Fibroblast of lung (primary cell): ENCODE measurements at places on chromosomes 11 and 22.
A peak's percentile ranks its signal among the peaks of the same experiment; 100 is the strongest.

DNA sequence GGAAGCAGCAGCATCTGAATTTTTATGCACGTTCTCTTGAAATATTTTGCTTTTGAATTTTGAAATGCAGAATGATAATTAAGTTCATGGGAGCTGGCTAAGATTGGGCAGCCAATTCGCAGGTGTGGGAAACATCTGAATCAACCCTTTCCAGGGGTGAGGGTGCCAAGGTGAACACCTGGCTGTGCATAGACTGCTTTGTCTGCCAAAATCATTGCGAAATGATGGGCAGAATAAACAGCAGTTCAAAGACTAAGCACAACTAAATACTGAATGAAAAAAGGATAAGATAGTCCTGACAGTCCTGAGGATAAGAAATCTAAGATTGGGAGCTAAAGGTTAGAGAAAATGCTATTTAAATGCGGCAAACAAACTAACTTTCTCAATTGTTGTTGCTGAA lies 813.3 kb upstream of the RAG2 start:
- DNase-seq = no peak

- peak; percentile 52 for DNase-seq
Measured at GRCh38 chr22:23781511-23782183, 5.1 kb upstream of the SMARCB1 start.

DNA sequence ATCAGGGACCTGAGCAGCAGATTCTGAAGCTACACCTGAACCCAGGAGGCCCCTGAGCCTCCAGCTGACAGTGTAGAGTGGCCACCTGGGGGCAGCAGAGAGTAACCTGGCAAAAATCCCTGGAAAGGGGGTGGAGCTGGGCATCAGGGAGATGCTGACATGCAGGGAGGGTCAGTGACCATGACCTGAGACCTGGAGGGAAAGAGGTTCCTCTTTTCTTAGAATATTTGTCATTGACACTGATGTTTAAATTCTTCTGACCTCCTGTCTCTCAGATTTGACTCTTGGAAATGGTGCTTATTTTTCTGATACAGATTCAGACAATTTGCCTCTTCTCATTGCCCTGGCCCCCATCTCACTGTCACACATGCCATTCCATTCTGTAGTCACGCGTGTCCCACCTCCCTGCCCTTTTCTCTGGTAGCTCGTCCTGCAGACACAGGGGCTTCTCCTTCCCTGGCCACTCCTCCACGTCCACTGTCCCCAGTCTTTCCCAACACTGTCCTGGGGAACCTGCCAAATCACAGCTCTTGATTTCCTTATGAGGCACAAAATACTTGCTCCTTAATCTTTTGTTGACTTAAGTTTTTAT lies 117.2 kb upstream of the IGLL5 start:
- DNase-seq = peak; percentile 4

DNA sequence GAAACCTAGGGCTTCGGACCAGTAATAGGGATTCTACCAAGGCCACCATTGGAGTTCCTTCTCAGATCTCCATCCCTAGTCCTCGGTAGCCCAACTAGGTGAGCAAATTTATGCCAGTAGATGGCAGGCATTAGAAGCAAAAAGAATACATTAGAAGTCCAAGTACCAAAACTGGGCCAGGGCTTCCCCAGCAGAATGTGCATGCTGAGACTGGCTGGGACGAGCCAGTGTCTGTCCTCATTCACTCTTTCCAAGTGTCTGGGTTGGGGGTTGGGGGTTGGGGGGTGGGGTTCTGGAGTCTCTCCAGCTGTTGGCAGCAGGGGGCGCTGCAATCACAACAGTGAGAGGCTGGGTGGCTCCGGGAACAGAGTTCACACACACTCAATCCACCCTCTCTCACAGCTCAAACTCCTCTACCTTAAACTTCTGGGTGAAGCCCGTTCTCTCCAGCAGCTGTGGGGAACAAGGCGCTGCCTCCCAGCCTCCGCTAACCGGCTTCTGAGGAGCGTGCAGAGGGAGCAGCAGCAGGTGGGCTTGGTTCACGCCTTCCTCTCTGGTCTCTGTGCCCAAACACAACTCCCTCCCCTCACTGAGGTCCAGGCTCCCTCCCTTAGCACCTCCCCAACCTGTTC lies 57.5 kb downstream of the BTG4 start:
- peak; percentile 68 for DNase-seq

DNA sequence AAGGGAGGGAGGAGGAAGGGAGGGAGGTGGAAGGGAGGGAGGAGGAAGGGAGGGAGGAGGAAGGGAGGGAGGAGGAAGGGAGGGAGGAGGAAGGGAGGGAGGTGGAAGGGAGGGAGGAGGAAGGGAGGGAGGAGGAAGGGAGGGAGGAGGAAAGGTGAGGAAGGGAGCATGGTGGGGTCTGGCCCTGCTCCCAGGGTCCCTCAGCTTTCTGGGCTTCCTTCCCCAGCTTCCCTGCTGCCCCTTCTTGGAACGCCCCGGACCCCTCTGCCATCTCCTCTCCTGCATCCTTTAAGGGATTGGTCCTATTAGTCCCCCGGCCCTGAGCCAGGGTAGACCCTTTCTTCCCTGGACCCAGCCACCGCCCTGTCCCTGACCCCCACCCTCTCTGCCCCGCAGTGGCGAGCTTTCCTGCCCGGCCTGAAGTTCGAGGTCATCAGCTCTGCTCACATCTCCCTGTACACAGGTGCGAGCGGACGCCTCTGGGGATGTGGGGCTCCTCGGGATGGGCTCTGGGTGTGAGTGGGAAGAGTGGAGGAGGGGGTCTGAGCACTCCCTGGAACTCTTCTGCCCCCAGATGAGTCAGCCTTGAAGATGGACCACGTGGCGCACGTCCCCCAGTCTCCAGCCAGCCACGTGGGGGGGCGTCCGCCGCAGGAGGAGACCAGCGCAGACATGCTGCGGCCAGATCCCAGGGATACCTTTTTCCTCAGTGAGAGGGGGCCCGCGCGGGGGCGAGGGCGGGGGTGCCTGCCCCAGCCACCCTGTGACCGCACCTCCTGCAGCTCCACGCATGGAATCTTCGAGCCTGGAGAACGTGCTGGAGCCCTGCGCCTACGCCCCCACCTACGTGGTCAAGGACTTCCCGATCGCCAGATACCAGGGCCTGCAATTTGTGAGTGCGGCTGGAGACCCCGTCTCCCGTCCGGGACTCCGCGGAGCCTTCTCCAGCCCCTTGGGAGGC lies 6.0 kb downstream of the B4GALNT4 start:
- DNase-seq = no peak

- DNase-seq = peak; percentile 43
Measured at GRCh38 chr11:99368583-99368982, 347.8 kb downstream of the CNTN5 start.

DNA sequence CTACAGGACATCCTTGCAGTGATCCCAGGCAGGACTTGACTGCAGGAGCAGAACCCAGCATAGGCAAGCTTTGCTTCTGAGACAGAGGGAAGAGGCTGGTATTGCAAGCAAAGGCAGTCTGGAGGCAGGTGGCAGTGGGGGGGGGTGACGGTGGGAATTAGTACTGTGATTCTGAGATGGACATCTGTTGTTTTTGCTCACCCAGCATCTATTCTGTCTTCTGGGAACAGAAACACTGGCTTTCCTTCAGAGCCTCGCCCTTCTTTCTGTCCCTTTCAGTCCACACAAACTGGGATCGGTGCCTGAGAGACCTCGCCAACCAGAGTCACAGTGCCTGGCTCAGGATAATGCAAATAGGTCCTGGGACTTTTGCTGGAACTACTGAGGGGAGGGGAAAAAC lies 31.2 kb upstream of the RASL10A start:
- DNase-seq = no peak

DNA sequence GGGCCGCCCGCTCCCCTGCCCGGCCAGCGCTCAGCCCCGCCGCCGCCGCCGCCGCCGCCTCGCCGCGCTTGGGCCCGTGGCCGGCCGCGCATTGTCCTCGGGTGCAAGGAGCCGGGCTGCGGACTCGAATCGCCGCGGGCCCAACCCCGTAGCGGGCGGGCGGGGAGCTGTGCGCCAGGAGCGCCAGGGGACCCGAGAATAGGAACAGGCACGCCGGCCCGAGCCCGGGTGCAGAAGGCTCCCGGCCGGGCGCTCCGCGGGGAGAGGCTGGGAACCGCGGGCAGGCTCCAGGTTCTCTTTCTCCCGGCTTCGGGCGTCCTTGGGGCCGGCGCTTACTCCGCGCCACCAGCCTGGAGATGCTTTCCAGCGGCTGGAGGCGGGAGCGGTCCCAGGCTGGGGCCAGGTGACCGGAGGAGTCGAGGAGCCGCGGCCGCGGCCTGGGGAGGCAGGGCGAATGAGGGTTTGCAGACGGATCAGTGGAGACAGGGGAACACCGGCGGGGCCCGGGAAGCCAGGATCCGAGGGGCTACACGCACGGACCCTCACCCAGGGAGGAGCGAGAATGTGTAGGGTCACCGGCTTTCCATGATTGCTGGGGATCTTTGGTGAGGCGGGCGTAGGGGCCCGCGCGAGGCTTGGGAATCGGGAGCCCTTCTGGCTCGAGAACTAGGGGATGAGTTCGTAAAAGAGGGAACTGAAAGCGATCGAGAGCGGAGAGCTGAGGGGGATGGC lies 726 bp downstream of the PKNOX2 start:
- DNase-seq = peak; percentile 54

GRCh38 chr11:93123351-93123898 lies 74.4 kb downstream of the SLC36A4 start:
- peak; percentile 68 for DNase-seq

DNA sequence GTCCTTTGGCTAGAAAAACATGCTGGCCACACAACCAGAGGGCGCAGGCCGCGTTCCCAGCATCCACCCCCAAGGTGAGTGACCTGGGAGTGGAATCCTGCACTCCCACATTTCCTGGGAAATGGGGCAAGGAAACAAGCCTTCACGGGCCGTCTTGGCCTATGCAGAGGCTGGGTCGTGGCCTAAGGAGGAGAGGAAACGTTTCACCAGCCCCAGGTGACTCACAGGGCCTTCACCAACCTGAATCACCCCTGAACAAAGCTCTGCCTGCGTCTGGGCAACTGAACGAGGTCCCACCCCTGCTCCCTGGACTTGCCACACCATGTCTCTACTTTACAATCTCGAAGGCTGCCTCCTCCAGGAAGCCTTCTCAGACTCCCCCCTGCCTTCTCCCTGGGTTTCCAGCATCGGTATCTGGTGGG lies 13.2 kb downstream of the MYH9 start:
- DNase-seq = no peak

DNA sequence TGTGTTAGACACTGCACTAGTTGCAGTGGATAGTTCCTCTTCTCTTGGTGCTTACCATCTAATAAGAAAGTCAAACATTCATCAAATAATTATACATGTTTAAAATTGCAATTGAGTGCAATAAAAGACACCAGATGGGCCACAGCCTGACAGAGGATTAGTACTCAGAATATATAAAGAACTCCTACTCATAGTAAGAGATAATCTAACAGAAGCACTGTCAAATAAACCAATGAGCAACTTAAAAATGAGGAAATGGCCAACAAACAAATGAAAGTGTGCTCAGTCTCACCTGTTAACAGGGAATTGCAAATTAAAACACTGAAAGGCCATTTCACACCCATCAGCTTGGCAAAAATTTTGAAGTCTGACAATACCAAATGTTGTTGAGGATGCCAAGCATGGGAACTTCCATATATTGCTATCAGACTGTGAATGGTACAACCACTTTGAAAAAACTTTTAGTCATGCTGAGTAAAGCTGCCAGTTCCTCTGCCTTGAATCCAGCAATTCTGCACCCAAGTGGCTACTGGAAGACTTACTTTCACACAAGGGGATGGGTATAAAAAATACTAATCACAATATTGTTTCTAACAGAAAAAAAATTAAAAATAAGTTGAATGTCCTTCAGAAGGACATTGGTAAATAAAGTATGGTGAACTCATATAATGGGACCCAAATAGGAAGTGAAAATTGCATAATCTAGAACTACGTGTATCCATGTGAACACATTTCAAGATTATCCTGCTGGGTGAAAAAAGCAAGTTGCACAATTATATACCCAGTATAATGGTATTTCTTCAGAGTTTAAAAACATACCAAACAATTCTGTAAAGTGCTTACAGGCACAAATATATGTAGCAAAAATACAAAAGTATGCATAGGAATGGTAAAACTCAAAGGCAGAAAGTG lies 41.4 kb upstream of the CREB3L1 start:
- peak; percentile 43 for DNase-seq

DNA sequence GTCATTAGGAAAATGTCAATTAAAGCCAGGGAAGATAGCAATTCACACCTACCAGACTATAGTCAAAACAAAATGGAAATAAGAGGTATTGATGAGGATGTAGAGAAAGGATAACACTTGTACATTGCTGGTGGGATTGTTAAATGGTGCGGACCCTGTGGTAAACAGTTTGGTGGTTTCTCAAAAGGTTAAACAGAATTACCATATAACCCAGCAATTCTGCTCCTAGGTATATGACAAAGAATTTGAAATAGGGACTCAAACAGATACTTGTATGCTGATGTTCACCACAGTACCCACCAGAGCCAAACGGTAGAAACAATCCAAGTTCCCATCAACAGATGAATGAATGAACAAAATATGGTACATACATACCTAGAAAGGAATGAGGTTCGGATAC lies 33.0 kb upstream of the TOP3B start:
- no peak for DNase-seq

GRCh38 chr11:16434036-16434435 lies 77.7 kb upstream of the SOX6 start:
- no peak for DNase-seq
